ENCODE measurements at places on chromosomes 1 and 21.

GRCh38 chr1:115089420-115090185 is at the start of gene TSPAN2:
TSPAN2 (minus strand) TSS chr1:115089503; CDS start chr1:115089432, 71 bp downstream.
- no peak for DNase-seq

GRCh38 chr21:42862774-42863503 is 16.4 kb downstream of the WDR4 start:
- DNase-seq: no peak

GRCh38 chr21:20440338-20440737 is 557.9 kb upstream of the NCAM2 start:
- DNase-seq: no peak

GRCh38 chr1:228378873-228379460 is 27.7 kb downstream of the TRIM11 start:
- DNase-seq: no peak

DNA sequence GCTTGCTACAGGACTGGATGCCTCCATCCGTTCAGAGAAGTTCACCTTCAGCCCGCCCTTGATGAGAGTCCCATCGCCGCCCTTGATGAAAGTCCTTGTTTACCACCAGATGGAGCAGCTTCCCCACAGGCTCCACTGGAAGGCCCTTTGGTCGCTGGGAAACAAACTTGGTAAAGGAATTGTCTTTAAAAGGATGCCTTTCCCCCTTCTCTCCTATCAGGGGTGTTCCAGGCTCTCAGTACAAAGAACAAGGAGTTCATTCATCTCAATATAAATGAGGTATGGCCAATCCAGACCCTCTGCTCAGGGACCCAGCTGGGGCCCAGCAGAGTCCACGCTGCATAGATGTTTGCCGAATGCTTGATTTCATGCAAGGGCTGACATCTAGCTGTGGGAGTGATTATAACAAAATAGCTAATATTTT is 50.8 kb downstream of the CAPN9 start:
- DNase-seq: no peak

DNA sequence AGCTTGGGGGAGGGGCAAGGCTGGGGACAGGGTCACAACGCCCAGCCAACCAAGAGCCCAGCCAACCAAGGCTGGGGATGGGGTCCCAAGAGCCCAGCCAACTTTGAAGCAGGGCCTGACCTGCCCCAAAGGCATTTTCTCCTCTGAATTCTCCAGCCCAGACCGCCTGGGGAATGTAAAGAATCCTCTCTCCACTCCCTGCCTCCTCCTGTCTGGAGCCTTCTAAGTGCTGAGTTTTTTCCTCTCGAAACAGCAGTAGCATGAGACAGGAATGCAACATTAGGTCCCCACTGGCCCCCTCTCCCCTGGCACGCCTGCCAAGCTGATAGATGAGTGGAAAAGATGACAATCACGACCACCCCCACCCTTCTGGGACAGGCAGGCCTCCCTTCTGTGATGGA is 17.0 kb downstream of the C1orf198 start:
- DNase-seq: no peak

DNA sequence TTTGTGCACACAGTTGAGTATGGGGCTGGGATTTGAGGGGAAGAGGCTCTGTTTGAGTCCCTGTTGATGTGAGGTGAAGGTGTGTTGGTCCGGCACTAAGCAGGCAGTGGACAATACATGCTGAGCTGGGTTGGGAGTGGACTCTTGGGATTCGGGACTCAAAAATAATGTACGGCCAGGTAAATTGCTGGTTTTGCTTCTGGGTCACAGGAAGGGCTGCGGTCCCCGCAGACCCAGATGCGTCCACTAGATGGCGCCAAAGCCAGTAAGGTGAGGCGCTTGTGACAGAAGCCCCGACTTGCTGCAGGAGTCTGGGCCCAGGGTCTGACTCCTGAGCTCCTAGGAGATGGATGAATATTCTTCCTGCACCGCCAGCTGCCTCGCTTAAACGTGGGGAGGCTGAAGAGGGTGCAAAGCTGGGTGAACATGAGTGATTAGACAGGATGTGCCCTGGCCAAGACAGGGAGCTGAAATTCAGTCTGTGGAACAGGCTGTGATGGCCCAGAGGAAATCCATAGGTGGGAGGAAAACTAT is 61.4 kb downstream of the ACBD3 start:
- peak; percentile 66 for DNase-seq

GRCh38 chr1:162389021-162389818 is 7.7 kb downstream of the C1orf226 start:
- DNase-seq: no peak

- no peak for DNase-seq
Observed at GRCh38 chr1:193680247-193680923, 494.0 kb upstream of the B3GALT2 start.

- no peak for DNase-seq
Observed at GRCh38 chr1:38187552-38187951, 141.0 kb upstream of the POU3F1 start.

Data from C1 segment of cervical spinal cord (tissue), 14 donors.